A549 treated with Mapracorat at 1 μM for 4 hours (cell line): ENCODE measurements at places on chromosomes 2 and 18. TPM values are rescaled to one million over a fixed set of nuclear protein-coding genes. Genes with fewer than 3 reads are reported as not detected.

Gene REEP1
- total RNA-seq = 0.88 to 1.3 TPM (median 1.2 TPM) in 5 replicates

Gene THOC1
- 17.0 to 19.7 TPM (median 17.5 TPM) in 5 replicates for total RNA-seq

Gene CAVIN2
- 32.3 to 50.6 TPM (median 48.1 TPM) in 5 replicates for total RNA-seq

Gene KCNS3
- 0.86 to 1.4 TPM (median 1.1 TPM) in 5 replicates for total RNA-seq

Gene NGEF
- 14.7 to 20.3 TPM (median 16.9 TPM) in 5 replicates for total RNA-seq

Gene MREG
- total RNA-seq = 4.2 to 5.3 TPM (median 4.9 TPM) in 5 replicates

Gene APOB
- not detected in 5 replicates for total RNA-seq

Gene IL36A
- total RNA-seq = not detected in 5 replicates

Gene ESPNL
- 0.05 to 0.23 TPM (median 0.14 TPM) in 5 replicates for total RNA-seq

Gene EDAR
- 0.03 to 0.12 TPM (median 0.05 TPM) in 3 of 5 replicates, not detected in the others for total RNA-seq

Gene LIMS4
- total RNA-seq = 0.12 to 0.75 TPM (median 0.57 TPM) in 5 replicates

Gene GGCX
- 34.5 to 45.3 TPM (median 44.6 TPM) in 5 replicates for total RNA-seq

Gene MTCL1
- 50.1 to 60.8 TPM (median 57.2 TPM) in 5 replicates for total RNA-seq

Gene SERPINB3
- total RNA-seq = 0.16 to 0.27 TPM in 2 of 5 replicates, not detected in the others

Gene SP140
- 0.27 TPM in 1 of 5 replicates, not detected in the others for total RNA-seq

Gene C2orf80
- not detected in 5 replicates for total RNA-seq

Gene SRD5A2
- total RNA-seq = 0.03 to 0.04 TPM (median 0.03 TPM) in 3 of 5 replicates, not detected in the others

Gene DQX1
- total RNA-seq = 0.10 to 0.19 TPM (median 0.14 TPM) in 4 of 5 replicates, not detected in the other

Gene IMPACT
- total RNA-seq = 10.3 to 15.1 TPM (median 12.5 TPM) in 5 replicates

Gene NPHP1
- 7.3 to 8.6 TPM (median 8.1 TPM) in 5 replicates for total RNA-seq

Gene CHRNG
- total RNA-seq = not detected in 5 replicates

Gene C2orf72
- total RNA-seq = 4.8 to 7.5 TPM (median 6.2 TPM) in 5 replicates

Gene SCN1A
- not detected in 5 replicates for total RNA-seq

Gene ANO7
- 1.5 to 2.1 TPM (median 1.8 TPM) in 5 replicates for total RNA-seq

Gene RAB6C
- not detected in 5 replicates for total RNA-seq

Gene CMPK2
- total RNA-seq = 0.73 to 0.95 TPM (median 0.86 TPM) in 5 replicates

Gene FAHD2A
- 27.8 to 33.1 TPM (median 29.3 TPM) in 5 replicates for total RNA-seq

Gene PTRHD1
- total RNA-seq = 46.0 to 70.8 TPM (median 67.3 TPM) in 5 replicates

Gene KLHL41
- 0.10 to 0.50 TPM (median 0.20 TPM) in 5 replicates for total RNA-seq

Gene ALLC
- total RNA-seq = 0.07 TPM in 1 of 5 replicates, not detected in the others

Gene IL1B
- total RNA-seq = 0.13 to 0.17 TPM (median 0.14 TPM) in 4 of 5 replicates, not detected in the other

Gene DYSF
- total RNA-seq = 0.50 to 1.0 TPM (median 0.78 TPM) in 5 replicates

Gene TRIM43
- total RNA-seq = not detected in 5 replicates

Gene CTAGE1
- not detected in 5 replicates for total RNA-seq

Gene ALMS1
- total RNA-seq = 8.4 to 10.4 TPM (median 9.6 TPM) in 5 replicates

Gene CYP20A1
- total RNA-seq = 8.3 to 10.6 TPM (median 8.8 TPM) in 5 replicates

Gene SERPINB11
- total RNA-seq = 0.20 TPM in 1 of 5 replicates, not detected in the others

Gene ADCYAP1
- not detected in 5 replicates for total RNA-seq

Gene CNOT11
- 38.6 to 56.8 TPM (median 40.2 TPM) in 5 replicates for total RNA-seq

Gene HOXD3
- 0.20 to 0.30 TPM in 2 of 5 replicates, not detected in the others for total RNA-seq

Gene TUBB8B
- total RNA-seq = 0.18 TPM in 1 of 5 replicates, not detected in the others

Gene TANC1
- 7.6 to 9.9 TPM (median 9.4 TPM) in 5 replicates for total RNA-seq

Gene GRHL1
- 0.88 to 1.5 TPM (median 1.1 TPM) in 5 replicates for total RNA-seq

Gene GREB1
- 2.6 to 4.0 TPM (median 3.2 TPM) in 5 replicates for total RNA-seq

Gene CHPF
- 19.5 to 34.2 TPM (median 31.1 TPM) in 5 replicates for total RNA-seq

Gene MARCO
- total RNA-seq = 0.08 to 0.27 TPM (median 0.10 TPM) in 3 of 5 replicates, not detected in the others

Gene CYTIP
- total RNA-seq = 0.25 TPM in 1 of 5 replicates, not detected in the others

Gene THAP4
- total RNA-seq = 62.2 to 78.3 TPM (median 76.9 TPM) in 5 replicates
